Adipocyte (in vitro differentiated cells): ENCODE measurements at places on chromosomes 1 and 21.
A peak's percentile ranks its signal among the peaks of the same experiment; 100 is the strongest.

- no peak for DNase-seq
Observed at GRCh38 chr1:243528459-243529121, 272.7 kb downstream of the SDCCAG8 start.

DNA sequence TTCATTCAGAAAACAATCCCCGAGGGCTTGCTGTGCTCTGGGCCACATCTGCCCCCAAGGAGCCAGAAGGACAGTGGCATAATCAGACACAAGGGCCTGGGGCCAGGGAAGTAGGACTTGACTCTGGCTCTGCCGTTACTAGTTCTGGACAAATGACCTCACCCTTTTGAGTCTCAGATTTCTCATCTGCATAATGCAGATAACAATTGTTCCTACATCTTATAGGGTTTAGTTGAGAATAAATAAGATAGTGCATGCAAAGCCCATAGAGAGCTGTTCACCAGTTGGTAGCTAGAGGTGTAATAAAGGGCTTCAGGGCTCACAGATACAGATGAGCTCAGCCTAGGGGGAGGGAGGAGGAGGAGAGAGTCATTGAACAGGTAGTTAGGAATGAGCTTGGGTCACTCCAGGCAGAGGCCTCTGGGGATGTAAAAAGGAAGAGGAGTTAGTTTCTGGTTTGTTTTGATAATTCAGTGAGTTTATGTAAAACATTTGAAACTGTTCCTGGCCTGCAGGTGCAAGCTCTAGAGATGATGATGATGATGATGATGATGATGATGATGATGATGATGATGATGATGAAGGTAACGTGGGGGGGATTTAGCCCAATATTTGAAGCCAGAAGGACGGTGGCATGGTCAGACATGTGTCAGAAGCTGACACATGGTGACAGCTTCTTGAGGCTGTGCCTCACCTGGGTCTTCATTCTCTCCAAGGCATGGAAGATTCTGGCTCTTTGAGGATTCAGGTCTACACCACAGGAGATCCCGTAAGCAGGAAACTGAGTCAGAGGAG is 858 bp downstream of the LACTBL1 start:
- peak; percentile 37 for DNase-seq

GRCh38 chr21:34846601-34847112 is 177.9 kb downstream of the CLIC6 start:
- peak; percentile 86 for DNase-seq

GRCh38 chr1:16367968-16368890 is 1.2 kb downstream of the SZRD1 start:
- DNase-seq = peak; percentile 53

- no peak for DNase-seq
Observed at GRCh38 chr1:185938396-185938795, 204.2 kb downstream of the HMCN1 start.

- no peak for DNase-seq
Observed at GRCh38 chr1:239011382-239011781, 375.0 kb upstream of the CHRM3 start.

DNA sequence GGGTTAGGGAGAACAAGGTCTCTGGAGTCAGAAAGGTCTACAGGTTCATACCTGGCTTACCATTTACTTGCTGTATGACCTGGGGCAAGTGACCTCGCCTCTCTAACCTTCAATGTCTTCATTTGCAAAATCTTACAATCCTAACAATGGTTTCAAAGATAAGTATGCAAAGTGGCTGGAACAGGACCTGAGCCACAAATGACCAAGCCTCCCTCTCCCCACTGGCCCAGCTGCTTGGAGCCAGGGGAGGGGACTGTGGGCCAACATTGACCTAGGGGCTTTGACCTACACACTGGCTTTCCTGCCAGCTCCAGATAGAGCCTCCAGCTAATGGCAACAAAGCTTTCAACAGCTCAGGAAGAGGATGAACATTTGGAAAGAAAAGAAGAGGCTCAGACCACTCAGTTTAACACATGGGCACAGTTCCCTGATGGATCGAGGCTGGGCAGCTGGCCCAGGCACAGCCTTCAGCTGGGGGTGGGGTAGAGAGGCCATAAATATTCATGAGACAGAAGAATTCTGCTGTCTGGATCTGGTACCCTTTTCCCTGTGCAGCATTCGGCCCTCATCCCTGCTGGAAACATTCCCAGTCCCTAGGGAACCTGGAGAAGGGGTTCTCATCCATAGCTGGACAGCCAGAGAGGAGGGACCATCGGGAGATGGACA is 12.9 kb downstream of the PTAFR start:
- no peak for DNase-seq

- DNase-seq = no peak
Observed at GRCh38 chr1:31423418-31423947, 10.5 kb downstream of the SERINC2 start.

GRCh38 chr1:3092530-3092929 is 23.5 kb downstream of the PRDM16 start:
- DNase-seq = no peak

- DNase-seq = no peak
Observed at GRCh38 chr1:180278194-180278515, 48.1 kb downstream of the LHX4 start.

GRCh38 chr21:32824950-32825349 is 53.4 kb upstream of the PAXBP1 start:
- DNase-seq = no peak

DNA sequence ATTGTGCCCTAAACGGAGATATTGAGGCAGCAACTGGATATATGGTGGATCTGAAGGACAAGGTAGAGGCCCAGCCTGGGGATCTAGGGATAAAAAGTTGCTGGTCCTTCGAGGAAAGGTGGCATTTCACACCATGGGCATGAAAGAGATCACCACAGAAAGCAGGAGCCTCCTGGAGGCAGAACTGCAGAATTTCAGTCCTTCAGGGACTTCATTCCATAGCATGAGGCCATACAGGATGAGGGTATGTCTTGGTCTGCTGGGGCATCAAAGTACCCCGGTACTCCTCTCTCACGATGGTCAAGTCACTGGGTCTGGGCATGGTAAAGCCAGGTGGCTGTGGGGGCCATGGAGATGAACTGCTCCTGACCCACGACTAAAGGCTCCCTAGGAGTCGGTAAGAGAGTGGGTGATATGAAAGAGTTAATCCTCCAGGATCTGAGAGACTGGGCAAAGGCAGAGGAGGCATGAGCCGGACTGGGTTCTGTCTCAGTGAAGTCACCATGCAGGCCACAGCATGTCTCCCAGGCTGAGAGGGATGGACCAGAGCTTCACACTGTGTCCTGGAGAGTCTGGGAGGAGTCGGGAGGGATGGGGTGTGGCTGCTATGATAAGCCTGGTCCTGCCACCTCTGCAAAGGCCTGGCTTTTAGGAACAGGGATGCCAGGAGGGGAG is 5.8 kb upstream of the SPRR5 start:
- DNase-seq = no peak

GRCh38 chr1:225818229-225818628 is 8.3 kb downstream of the EPHX1 start:
- no peak for DNase-seq

DNA sequence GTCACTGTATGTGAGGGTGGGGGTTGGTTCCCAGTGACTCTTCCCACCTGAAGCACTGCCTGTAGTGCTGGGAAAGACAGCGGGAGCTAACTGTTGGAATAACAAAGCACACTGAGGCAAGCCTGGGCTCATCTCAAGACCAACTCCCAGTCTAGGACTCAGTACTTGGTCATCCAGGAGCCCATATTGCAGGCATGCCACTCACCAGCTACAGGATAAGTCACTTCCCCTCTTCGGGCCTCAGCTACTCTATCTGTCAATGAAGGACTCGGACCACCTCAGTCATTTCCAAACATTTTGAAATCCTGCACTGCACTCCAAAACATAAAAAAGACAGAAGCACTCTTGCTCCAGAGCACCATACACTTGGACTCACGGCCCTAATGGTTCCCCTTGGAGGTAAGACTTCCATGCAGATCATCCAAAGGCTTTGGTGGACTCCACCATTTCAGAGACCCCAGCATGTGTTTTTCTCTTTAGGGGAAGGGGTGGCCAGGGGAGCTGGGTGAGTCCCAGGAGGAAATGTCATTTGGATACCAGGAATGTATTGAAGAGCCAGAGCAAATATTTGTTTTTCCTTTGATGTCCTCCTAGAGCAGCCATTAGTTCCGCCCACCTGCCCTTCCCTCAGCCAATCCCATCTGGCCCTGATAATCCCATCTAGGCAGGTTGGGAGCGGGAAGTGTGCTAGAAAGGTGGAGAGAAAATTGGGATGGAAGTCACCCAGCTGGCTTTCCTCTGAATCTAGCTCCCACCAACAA is 3.1 kb downstream of the NUAK2 start:
- DNase-seq = no peak

GRCh38 chr1:236269439-236269838 is 12.3 kb downstream of the ERO1B start:
- DNase-seq = no peak

DNA sequence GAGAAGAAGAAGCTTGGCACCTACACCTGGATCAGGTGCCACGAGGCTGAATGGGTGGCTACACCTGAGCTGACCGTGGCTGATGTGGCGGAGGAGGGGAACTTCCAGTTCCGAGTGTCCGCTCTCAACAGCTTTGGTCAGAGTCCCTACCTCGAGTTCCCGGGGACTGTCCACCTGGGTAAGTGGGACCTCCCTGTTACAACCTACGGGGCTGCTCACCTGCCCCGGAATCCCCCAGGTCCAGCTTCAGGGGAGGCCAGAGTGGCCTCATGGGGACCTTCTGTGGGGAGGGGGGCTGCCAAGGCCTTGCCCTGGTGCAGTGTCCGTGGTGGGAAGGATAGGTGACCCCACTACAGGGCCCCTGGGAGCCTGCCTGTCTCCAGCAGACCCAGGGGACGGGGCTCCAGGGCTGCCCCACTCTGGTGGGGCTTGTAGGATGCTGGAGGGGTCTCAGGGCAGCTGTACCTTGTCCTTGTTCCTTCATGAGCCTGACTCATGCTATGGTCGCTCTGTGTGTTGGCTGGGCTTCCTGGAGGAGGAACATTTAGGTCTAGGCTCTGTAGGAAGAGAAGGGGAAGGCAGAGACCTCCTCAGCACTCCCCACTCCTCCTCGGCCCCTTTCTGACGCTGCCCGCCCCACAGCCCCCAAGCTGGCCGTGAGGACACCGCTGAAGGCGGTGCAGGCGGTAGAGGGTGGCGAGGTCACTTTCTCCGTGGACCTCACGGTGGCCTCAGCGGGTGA is 7.2 kb downstream of the OBSCN start:
- DNase-seq = no peak

GRCh38 chr1:245155272-245156040 is 671 bp downstream of the KIF26B start:
- peak; percentile 62 for DNase-seq

DNA sequence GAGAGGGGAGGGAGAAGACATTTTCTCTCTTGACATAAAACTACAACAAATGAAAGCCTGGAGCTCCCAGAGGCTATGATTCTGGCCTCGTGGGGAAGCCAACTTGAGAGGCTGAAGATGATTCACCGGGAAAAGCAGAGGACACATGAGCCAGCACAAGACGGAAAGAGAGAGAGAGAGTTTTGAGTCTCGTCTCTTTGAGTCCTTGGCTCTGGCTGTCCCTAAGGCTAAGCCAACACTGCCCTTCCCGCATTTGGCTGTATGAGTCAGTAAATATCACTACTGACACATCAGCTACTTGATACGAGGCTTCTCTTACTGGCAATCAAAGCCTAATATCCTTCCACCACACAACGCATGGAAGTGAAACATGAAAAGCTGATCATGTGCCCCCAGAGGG is 95.5 kb downstream of the GRIK3 start:
- DNase-seq = no peak

DNA sequence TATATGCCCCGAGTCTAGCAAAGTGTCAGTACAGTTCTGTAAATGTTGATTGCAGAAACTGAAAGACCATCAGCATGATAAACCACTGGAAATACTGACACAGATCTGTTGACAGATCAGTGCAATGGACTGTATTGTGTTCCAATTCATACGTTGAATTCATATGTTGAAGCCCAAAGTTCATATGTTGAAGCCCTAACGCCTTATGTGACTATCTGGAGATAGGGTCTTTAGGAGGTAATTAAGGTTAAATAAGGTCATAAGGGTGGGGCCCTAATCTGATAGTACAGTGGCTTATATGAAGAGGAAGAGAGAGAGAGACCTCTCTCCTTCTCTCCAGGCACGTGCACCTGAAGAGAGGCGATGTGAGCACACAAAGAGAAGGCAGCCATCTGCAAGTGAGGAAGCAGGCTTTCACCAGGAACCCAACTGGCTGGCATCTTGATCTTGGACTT is 144.7 kb downstream of the MRPL39 start:
- no peak for DNase-seq

DNA sequence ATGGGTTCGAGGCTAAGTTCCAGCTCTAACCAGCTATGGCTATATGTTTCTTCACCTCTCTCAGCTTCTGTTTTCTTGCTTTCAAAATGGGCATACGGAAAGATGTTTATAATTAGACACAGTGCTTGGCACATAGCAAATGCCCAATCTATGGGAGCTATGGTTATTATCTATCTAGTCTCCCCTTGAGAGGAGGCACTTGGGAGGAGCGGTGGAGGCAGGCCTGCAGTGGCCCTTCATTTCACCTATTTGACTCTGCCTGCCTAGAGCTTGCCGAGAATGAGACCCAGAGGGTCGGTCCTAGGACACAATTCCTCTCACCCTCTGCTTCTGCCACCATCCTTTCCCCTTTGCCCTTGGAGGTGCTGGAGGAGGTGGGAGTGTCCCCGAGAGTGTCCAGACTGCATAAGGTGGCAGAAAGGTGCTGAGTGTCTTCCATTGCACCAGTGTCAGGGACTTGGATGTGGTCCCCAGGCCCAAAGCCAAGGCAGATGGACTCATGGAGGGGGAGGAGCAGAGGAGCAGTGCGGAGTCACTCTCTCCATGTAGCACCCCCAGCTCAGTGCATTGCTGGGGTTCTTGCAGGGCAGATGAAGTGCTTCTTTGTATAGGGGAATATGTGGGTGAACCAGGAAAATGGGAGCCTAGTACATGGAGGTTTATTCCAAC is 9.0 kb downstream of the LGR6 start:
- DNase-seq = no peak

DNA sequence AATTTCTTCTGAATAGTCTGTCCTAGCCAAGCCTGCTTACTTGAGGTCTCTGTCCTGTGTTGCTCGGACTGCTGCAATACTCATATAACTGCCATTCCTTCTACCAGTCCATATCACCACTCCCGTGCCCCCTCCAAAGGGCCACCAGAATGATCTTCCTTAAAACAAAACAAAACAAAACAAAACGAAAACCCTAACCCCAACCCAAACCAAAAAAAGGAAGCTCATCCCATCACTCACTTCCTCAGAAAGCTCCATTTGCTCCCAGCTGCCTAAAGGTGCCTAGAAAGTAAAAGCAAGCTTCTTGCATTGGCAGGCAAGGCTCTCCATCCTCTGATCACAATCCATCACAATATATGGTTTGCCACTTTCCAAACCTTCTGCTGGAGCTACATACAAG is 20.3 kb downstream of the USP24 start:
- DNase-seq = no peak

- no peak for DNase-seq
Observed at GRCh38 chr1:205716371-205717132, 33.4 kb downstream of the NUCKS1 start.

GRCh38 chr1:14571810-14572767 is 26.4 kb upstream of the KAZN start:
- DNase-seq = no peak
